ENCODE measurements at places on chromosomes 7 and 10.
A peak's percentile ranks its signal among the peaks of the same experiment; 100 is the strongest.

GRCh38 chr7:47973739-47974138, 5.7 kb downstream of the HUS1 start:
- no peak for DNase-seq

- DNase-seq = peak; percentile 67
Observed at GRCh38 chr7:104956753-104957450, 57.1 kb upstream of the KMT2E start.

- DNase-seq = no peak
Observed at GRCh38 chr7:80529362-80529761, 17.5 kb upstream of the GNAT3 start.

DNA sequence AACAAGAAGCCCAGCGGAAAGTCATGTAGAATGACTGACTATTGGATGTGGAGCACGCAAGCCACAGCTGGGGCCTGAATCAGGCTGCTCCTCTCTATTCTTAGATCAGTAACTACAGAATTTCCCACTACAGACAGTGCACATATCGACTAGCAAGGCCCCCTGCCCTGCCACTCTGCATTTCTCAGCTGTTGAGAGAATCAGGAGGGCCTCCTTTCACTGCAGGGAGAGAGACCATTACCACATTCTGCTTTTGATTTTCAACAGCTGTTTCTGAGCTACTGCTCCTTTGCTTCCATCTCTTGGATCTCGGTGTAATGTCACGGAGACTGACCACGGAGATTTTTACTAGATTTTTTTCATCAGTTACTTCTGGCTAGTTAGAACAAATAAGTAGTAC, 73.8 kb downstream of the PON1 start:
- no peak for DNase-seq

- no peak for DNase-seq
Observed at GRCh38 chr7:138746073-138746472, 44.9 kb upstream of the SVOPL start.

DNA sequence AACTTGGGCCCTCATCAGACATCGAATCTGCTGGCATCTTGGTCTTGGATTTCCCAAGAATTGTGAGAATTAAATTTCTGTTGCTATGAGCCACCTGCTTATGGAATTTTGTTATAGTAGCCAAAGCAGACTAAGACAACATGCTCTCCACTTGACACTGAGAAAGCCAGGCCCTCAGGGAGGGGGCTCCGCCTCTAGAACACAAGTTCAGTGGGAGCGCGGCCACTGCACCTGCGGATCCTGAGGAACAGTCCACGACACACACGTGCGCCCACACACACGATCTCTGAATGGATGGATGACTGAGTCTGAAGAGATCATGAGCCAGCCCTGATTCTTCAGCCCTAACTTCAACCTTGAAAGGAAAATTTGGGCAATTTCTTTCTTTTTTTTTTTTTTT, 73.7 kb downstream of the CTBP2 start:
- no peak for DNase-seq

GRCh38 chr7:74306730-74307469, 17.7 kb downstream of the CLIP2 start:
- DNase-seq = no peak

DNA sequence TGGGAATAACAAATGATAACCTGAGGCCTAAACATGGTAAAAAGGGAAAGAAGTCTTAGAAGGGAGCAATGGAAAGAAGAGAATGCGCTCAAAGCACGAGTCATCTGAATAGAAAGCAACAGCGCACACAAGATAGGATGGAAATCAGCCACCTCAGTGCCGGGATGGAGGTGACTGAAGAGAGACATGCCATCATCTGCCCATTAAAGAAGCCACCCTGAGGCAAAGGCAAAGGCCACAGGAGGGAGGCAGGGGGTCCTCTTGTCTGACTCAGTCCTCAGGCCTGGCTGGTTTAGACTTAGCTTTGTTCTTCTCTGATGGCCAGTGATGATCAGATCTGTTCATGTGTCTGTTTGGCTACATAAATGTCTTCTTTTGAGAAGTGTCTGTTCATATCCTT, 180.6 kb downstream of the CHCHD3 start:
- DNase-seq = no peak

DNA sequence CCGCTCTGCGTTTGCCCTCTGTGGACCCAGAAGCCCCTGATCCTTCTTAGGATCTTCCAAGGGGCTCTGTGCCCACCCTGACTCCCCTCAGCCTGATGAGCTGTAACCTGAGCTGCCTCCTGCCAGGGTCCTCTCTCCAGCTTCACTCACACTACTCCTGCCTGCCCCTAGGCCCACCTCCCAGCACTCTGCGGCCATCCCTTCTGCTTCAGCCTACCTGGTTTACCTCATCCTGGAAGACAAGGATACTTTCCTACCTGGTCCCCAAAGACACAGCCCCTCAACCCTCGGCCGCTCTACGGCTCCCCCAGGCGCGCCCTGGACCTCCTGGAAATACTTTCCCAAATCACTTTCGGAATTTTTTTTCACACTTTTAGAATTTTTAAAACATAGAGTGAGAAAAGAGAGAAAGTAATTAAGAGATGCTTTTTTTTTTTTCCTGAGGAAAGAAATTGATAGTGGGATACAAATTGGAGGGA, 6.4 kb upstream of the ZNF862 start:
- no peak for DNase-seq

DNA sequence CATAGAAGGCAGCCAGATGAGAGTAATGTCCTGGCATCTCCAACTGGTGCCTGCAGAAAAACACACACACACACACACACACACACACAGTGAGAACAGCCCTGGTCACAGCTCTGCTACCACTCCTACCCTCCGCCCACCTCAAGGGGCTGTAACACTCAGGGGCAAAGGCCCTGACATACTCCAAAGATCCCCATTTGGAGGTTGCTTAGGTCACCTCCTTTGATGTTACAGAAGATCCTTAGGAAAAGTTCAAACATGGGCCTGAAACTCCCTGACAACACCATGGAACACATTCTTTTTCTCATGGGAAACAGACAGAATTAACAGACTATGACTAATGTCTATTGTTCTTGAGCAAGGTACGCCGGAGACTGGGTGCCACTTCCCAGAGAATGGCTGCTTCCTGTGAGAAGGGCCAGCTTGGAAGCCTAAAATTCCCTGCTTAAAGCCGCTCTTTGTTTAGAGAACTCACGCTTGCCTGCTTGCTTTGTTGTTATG, 27.7 kb downstream of the DENND11 start:
- DNase-seq = no peak

DNA sequence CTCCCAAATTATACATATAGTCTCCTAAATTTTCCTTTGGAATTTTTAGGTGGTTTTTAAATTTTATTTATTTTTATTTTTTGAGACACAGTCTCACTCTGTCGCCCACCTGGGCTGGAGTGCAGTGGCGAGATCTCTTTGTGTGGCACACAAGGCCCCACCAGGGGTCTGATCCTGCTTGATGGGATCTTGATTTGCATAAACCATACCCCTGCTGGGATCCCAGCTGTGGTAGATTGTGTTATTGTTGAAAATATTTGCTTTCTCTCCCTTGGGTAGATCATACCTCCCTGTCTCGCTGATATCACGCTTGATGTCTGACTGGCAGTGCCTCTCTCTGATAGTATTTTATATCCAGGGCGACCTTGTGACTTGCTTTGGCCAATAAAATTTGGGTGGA, 5.6 kb upstream of the MUC3A start:
- no peak for DNase-seq

GRCh38 chr10:104262055-104262454, 6.9 kb upstream of the GSTO2 start:
- DNase-seq = no peak

DNA sequence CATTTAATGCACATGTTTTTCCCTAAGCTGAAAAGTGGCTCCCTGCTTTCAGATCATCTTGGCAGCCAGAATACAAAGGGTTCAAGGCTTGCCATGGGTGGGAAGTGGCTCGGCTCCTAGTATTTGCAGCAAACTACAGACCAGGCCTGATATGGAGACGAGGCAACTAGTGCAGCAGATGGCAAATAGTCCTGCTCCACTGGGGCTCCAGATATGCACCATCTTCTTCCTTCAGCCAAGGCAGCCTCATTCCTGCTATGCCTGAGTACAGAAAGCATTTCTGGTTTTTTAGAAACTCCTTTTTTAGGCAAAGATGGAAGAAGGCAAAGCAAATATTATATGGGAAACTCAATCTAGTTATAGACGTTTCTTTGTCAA, 23.9 kb downstream of the LRRC4 start:
- DNase-seq = no peak

DNA sequence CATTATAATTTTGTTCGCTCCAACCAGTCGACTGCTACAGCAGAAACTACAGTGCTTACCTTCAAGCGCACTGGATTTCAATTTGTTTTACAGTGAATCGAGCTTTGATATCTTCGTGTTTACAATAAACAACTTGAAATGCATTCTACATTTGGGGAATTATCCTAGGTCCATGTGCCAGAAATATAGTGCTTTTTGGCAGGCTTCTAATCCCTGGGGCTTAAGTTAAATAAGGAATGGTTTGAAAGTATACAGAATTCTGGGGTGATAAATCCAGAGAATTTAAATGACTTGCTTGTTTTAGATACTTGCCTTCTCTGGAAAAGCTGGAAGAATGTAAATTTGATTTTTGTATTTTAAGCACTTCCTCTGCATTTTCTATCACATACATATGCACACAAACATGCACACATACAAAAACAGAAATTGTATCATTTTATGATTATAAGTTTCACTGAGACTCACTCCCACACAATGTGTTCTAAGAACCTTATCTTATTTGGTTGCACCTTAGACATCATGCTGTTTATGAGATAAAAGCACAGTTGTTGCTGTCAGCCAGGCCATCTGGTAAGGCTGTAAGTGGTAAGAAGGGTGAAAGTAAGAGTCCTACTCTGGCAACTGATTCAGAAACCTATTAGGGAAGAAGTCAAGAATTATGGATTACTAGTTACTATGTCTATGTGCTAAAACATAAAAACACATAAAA, 347.2 kb upstream of the KCND2 start:
- DNase-seq = no peak

GRCh38 chr7:155786491-155786890, 25.8 kb downstream of the SHH start:
- DNase-seq = no peak

- no peak for DNase-seq
Observed at GRCh38 chr7:70707823-70708243, 424.1 kb upstream of the GALNT17 start.

DNA sequence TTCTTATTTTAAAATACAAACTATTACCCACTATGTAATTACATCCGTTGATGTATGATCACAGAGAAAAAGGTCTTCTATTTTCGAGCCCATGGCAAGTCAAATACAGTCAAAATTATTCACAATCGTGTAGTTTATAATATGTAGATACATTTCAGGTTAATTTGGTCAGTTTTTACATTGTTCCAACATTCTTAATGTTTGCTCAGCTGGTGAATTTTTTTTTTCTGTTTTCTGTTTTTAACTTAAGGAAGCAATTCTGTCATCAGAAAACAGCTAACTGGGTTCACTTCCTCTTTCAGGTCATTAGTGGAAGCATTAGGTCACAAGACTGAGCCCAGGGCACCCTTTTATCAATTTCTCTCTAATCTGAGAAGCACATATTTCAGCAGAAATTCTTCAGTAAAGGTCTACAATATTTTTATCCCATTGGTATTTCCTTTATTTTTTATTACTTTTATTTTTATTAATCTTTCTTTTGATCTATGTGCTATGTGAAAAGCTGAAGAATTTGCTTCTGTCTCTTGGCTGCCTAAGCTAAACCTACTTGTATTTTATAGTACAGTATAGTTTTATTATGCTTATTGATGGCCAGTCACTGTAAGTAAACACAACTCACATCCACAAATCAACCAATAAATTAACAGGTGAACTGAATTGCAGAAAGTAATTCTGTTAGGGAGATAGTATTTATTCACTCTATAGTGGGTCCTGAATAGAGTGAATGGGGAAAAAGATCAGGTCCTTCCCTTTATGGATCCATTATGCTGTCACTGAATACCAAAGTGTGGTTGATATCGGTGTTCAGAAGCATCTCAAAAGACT, 84.6 kb downstream of the ICA1 start:
- DNase-seq = peak; percentile 26

- no peak for DNase-seq
Observed at GRCh38 chr10:96390460-96390864, 31.7 kb upstream of the OPALIN start.

DNA sequence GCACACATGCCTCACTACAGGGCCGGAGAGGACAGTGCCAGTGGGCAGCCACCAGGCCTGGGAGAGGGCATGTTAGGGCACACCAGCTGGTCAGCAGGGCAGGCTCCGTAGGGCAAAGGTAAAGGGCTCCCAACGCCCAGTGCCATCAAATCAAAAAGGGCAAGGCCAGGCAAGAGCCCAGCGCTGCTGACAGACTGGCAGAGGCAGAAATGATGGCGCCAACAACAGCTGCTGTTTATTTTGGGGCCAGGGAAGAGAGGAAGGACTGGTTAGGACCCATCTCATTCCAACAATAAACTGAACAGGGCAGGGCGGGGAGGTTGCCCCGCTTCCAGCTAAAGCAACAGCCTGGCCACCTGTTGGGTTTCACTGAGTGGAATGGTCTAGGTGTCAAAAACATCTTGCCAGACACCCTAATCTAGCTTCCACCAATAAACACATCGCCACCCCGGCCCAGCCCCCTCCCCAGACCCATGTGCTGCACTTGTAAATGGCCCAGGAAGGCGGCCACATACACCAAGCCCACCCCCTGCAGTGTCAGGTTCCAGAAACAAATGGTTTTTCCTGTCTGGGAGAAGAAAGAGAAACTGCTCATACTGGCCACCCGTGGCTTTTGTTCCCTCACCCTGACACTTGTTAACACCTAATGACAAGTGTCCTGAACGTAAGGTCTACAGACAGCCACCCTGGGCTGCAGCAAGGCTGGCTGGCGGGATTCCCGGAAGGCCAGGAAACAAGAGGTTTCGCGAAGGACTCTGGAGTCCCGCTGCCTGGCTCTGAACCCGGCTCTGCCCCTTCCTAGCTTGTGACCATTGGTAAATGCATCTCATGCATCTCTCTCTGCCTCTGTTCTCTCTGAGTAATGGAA, 15.3 kb downstream of the SH3PXD2A start:
- no peak for DNase-seq

GRCh38 chr10:87059401-87059800, 35.2 kb downstream of the GLUD1 start:
- DNase-seq = no peak

GRCh38 chr7:42100156-42100508, 136.9 kb downstream of the GLI3 start:
- DNase-seq = no peak

DNA sequence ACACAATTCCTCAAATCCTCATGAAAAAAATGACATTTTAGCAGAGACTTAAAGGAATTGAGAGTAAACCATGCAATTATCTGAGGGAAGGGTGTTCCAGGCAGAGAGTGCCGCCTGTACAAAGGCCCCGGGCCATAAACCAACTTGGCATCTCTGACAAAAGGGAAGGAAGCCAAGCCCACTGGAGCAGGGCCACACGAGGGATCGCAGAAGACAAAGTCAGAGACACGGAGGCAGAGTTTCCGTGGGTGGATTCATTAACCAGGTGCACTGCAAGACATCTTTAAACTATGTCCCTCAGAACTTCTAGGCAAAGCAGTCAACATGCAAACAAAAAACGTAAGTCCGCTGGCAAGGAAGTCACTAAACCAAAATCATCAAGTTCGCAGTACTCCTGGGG, 92.0 kb downstream of the SFMBT2 start:
- DNase-seq = no peak

- no peak for DNase-seq
Observed at GRCh38 chr7:141593134-141593533, 41.9 kb downstream of the AGK start.
